ENCODE measurements at places on chromosomes 7 and 10. TPM values are rescaled to one million over a fixed set of nuclear protein-coding genes. Genes with fewer than 3 reads are reported as not detected.

Gene ANKRD61
- total RNA-seq = not detected

Gene FAM221A
- total RNA-seq = 8.5 TPM

Gene SLC18A3
- total RNA-seq = not detected

Gene ACTR3C
- total RNA-seq = 1.2 TPM

Gene GBX1
- not detected for total RNA-seq

Gene DENND2A
- 5.9 TPM for total RNA-seq

Gene ELAPOR2
- 23.7 TPM for total RNA-seq

Gene ACTL6B
- not detected for total RNA-seq

Gene ATRNL1
- total RNA-seq = 41.0 TPM

Gene AMPH
- 6.3 TPM for total RNA-seq

Gene NUTM2E
- total RNA-seq = not detected

Gene TACC2
- total RNA-seq = 60.7 TPM
